ENCODE measurements at places on chromosomes 1 and 21. TPM values are rescaled to one million over a fixed set of nuclear protein-coding genes. Genes with fewer than 3 reads are reported as not detected.

OR6N1 gene
- total RNA-seq = not detected

RCC1 gene
- 55.4 TPM for total RNA-seq

AIM2 gene
- 2.6 TPM for total RNA-seq

ENSA gene
- total RNA-seq = 266 TPM

SLAMF9 gene
- total RNA-seq = not detected

- DNase-seq = no peak
These were observed 34.0 kb upstream of the GADD45A start for GRCh38 chr1:67651031-67651430.

DNA sequence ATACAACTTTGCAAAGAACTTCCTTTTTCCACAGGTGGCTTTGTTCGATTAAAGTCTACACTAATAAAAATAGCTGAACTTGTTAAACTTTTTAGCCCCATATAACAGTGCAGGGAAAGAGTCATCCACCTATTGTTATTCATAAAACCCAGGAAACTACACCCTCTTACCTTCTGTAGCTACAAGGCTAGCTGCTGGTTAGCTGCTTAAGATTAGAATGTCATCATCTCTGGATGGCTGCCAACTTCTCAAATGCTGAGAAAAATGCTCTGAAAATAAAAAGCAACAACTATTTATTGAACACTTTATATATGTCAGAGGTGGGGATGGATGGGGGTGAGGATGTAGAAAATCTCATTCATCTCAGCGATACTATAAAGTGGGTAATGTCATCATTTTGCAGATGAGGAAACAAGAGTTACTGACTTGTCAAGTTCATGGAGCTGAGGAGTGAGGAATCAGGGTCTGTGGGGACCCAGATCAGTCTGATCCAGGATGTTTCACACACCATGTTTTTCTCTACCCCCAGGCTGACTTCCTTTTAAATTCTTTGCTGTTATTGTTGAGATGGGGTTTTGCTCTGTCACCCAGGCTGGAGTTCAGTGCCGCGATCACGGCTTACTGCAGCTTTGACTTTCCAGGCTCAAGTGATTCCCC lies 17.1 kb downstream of the ATP5PF start:
- no peak for DNase-seq

DNA sequence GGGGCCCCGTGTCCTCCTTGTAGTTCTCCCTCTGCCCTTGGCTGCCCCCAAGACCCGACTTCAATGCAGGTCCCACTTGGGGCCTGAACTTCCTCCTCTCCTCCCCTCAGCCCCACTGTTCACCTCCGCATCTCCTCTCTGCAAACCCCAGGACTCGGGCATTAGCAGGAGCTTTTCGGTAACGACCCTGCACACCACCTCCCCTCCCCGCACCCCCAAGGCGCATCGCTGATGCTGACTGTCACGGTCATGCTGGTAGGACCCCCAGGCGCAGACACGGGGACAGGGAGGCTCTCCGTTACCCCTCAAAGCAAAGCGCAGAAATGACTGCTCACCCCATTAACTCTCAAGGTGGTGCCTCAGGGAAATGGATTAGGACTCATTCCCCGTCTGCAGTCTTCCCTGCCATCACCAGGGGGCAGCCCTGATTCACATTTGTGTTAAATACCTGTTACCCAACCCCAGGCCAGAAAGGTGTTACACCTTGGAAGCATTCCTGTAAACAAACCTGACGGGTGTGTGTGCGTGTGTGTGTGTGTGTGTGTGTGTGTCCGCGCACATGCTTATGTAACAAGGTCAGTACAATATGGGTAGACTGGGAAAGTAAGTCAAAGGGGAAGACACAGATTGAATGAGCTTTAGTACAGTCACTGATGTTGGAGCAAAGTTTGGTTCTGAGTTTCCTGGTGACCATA lies 6.4 kb upstream of the GUCA2B start:
- DNase-seq = peak; percentile 97

GRCh38 chr1:245306020-245306419 lies 151.2 kb downstream of the KIF26B start:
- DNase-seq = no peak

All from endodermal cell (in vitro differentiated cells).